ENCODE measurements at places on chromosomes 5 and 9.

DNA sequence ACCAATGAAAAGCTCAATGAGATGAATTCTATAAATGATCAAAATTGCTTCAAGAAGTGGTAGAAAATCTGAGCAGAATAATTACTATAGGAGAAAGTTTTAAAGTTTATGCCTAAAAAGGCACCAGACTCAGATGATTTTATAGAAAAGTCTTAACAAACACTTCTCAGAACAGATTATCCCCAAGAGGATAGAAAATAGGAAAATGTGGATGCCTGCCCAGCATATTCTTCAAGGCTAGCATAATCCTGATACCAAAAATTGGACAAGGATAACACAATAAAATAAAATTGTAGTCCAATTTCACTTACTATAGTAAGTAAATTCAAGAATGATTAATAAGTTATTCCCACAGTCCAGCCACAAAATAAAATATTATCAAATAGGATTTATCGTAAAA is 397.0 kb downstream of the NR2F1-AS1 start:
- DNase-seq = no peak

GRCh38 chr9:87684627-87685219 is 41.2 kb upstream of the CTSL start:
- no peak for DNase-seq

GRCh38 chr5:111116550-111116949 is 24.4 kb downstream of the WDR36 start:
- no peak for DNase-seq

DNA sequence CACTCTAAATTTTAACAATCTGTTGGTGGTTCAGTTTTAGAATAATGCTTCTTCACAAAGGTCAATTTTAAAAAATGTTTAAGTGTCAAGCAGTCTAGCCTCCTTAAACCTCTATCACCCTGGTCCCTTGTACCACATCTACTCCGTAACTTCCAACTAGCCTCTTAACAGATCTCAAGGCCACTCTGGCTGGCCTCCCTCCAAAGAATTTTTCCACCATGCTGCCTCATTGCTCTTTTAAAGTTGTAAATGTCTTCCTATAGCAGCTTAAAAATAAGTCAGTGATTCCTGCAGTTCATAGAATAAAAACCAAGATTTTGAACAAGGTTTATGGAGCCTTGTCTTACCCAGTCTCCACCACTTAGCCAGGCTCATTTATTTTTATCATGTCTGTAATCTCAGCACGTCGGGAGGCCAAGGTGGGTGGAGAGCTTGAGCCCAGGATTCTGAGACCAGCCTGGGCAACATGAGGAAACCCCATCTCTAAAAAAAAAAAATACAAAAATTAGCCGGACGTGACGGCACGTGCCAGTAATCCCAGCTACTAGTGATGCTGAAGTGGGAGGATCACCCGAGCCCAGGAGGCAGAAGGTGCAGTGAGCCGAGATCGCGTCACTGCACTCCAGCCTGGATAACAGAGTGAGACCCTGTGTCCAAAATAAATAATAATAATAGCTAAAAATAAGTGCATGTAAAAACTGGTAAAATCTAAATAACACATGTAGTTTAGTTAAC is 924.9 kb upstream of the DMAC1 start:
- DNase-seq = no peak

DNA sequence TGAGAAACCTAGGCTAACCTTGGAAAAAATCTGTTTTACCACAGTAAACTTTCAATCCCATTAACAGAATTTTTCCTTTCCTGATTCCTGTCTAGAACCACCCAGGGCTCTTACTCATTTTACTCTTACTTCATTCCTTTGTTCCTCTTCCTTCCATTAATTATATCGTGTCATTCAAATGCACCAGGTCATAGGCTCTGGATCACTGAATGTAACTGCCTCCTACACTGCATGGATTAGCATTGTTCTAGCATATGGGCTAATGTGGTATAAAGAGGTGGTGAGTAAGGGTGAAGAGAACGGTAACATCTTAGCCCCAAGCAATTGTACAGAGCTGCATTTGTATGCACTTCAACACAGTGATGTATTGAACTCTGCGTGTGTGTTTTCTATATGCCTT is 49.5 kb upstream of the SPINK5 start:
- no peak for DNase-seq

DNA sequence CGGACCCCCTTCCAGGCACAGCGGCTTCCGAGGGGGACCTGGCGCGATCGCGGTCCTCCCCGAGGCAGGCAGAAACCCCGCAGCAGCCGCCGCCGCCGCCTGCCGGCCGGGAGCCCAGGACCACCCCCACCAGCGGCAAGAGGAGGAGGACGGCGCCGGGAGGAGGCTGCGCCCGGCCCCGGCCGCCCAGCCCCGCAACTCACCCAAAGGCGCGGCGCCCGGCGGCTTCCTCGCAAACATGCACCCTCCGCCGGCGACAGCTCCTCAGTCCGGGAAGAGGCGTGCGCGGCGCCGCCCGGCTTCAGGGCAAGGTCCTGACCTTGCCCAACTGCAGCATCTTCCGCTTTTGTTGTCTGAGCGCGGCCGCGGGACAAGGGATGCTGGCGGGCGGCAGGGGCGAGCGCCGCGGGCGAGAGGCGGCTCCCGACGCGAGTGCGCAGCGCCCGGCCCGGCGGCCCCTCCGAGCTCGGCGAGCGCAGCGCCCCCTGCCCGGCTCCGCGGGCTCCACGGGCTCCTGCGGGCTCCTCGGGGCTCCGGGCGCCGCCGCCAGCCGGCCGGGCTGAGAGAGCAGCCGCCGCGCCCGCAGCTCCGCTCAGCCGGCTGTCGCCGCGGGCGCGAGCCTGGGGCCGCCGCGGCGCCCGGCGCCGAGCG is 507 bp downstream of the CTNND2 start:
- peak; percentile 37 for DNase-seq

GRCh38 chr5:60943624-60944023 is 1.2 kb downstream of the ERCC8 start:
- no peak for DNase-seq

GRCh38 chr5:33230467-33231078 is 210.2 kb upstream of the TARS1 start:
- DNase-seq = no peak

DNA sequence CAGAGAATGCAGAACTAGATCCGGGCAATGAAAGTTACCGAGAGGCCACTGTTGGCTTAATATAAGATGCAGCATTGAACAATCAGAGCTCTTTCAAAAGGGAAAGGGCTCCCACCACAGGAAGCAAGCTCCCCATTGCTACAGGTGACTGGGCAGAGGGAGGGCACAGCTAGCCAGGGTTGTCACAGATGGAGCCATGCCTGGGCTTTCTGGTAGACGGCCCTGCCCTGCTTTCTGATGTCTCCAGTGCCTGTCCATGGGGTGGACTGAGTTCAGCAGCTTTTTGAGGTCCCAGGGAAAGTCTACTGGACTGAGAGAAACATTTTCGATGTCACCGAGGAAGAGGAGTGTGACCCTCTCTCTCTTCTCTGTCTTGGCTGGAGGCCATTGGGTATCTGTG is 14.1 kb downstream of the RGS3 start:
- DNase-seq = no peak

DNA sequence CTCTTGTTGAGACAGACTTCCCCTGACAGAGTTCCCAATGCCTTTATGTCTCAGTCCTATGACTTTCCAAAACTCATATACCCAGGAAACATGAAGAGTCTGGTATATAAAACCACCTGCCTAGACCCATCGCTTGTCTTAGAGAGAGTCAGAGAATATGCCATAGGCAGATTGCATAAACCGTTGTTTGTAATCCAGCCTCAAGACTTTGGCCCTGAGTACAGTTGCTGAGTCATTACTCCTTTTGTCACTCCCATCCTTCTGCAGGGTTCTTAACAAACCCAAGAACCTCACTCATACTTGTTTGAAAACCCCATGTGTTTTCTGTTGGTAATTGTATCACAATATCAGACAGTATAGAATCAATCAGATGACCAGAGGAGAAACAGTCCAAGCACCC is 616.3 kb downstream of the SLCO4C1 start:
- no peak for DNase-seq

DNA sequence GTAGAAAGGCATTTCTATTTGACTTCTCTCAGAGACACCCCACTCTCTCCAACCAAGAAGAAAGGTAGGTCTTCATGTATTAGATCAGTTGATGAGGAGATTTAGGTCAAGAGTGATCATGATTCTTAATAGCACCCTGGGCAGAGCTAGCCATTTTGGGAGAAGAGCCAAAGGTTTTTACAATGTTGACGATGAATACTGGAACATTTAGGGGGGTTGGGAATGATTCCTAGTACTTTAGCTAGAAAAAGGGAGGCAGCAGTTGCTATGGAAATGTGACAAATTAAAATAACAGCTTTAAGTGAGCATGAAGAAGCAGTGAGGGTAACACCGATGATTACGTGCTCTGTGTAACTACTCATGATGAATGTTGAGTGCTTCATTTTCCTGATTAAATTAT is 9.5 kb upstream of the RPS23 start:
- DNase-seq = no peak

- DNase-seq = no peak
These were observed 39.7 kb downstream of the CDC42SE2 start for GRCh38 chr5:131303537-131303936.

GRCh38 chr5:4911646-4912403 is 228.3 kb upstream of the ADAMTS16 start:
- DNase-seq = no peak

All from GM13976 (cell line).